ENCODE measurements at places on chromosomes 4 and X.
A peak's percentile ranks its signal among the peaks of the same experiment; 100 is the strongest.

GRCh38 chrX:45596188-45596808, 395.6 kb upstream of the DIPK2B start:
- no peak for DNase-seq

GRCh38 chr4:148333265-148333664, 108.9 kb downstream of the NR3C2 start:
- no peak for DNase-seq

DNA sequence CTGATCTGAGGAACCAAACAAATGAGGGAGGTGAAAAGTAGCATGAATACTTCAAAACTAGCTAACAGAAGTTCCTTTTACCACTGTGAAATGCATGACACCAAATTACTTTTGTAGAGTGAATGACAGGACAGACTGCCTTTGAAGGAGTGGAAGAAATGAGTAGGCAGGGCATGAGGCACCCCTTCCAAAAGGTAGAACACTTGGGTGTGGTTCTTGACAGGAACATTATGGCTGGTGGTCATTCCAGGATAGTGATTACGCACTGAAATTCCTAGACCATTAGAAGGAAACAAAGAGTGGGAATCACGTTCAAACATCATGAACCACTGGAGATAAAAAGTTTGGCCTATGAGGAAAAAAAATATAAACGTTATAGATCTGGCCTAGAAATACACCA, 4.9 kb downstream of the HUWE1 start:
- no peak for DNase-seq

DNA sequence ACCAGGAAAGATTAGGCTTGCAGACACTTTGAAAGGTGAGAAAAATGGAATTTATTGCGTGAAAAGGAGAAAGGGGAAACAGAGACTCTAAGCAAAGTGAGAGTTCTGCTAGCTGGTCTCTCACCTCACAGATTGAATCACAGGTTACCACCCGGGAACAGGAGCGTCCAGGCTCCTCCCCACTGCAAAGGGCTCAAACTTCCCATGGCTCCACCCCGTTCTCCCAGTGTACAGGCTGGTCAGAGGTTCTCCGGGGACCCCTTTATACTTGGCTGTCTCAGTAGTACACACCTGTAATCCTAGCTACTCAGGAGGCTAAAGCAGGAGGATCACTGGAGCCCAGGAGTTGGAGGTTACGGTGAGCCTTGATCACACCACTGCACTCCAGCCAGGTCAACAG, 44.0 kb upstream of the ABCG2 start:
- no peak for DNase-seq

- DNase-seq: peak; percentile 52
These were observed 144.2 kb downstream of the PDLIM5 start for GRCh38 chr4:94595880-94596483.
